ENCODE measurements at places on chromosomes 1 and 21. TPM values are rescaled to one million over a fixed set of nuclear protein-coding genes. Genes with fewer than 3 reads are reported as not detected.

- no peak for DNase-seq
Observed at GRCh38 chr21:44761747-44762208, 39.8 kb downstream of the UBE2G2 start.

DNA sequence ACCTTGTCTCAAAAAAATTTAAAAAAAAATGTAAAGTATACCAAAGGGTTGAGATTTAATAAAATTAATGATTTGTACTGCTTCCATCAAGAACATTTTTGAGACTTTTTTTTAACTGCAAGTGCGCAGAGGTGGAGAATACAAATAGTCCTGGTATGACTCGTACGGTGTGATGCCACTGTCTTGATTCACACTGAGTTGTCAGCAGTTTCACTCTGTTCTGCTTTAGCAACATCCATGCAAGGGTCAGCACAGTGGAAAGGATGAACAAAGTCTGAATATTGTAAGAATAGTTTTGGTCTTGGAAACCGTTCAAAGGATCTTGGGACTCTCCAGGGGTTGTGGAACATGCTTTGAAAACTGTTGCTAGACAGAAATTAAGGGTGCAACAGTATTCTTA, 40.2 kb downstream of the EXO1 start:
- no peak for DNase-seq

DNA sequence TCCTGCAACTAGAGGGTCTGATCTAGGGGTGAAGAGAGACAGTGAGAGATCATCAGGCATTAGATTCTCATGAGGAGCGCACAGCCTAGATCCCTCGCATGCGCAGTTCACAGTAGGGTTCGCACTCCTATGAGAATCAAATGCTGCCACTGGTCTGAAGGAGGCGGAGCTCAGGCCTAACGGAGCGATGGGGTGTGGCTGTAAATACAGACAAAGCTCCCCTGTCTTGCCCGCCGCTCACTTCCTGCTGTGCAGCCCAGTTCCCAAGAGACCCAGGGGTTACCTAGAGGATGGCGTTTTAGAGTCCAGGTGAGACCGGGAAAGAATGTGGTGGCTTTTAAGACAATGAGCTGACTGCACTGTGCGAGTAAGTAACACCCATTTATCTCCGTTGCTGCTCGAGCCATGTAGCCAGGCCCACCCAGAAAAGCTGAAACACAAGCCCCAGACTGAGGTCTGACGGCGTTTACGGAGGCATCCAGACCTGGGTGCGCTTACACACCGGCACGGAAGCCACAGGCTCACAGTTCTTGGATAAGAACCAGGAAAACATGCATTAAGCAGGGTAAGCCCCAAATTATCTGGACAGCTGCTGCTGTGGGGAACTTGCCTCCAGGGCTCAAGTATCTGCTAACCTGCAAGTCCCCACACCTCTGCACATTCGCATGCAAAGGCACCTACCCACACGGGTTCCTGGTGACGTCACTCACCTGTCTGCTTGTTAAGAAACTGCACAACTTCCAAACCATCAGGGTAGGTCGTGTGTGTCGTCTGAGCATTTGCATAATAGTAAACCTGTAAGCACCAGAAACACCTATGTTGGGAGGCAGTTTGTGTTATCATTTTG, 12.5 kb downstream of the TCP10L start:
- no peak for DNase-seq

DNA sequence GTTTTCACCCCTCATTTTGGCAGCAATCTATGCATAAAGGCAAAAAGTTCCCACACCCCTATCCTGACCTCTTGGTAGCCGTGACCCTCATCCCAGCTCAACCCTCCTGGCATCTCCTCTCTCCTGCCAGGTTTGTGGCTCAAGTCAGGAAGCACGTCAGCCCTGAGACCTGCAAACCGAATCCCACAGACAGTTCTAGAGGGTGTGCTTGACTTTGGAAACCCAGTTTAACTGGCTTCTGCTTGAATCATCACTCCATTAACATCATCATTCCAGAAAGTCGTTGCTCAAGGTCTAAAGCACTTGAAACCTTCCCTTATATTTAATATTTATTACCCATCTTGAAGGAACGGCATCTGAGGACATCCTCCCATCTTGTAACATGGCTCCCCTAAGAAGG, 133.4 kb upstream of the ERG start:
- no peak for DNase-seq

Gene CTPS1
- total RNA-seq = 21.3 TPM

Measured in dermis blood vessel endothelial cell (primary cell).